ENCODE measurements at places on chromosomes 5 and 9. TPM values are rescaled to one million over a fixed set of nuclear protein-coding genes. Genes with fewer than 3 reads are reported as not detected.

GRCh38 chr9:8085986-8086385 is 286.4 kb upstream of the DMAC1 start:
- no peak for DNase-seq

DNA sequence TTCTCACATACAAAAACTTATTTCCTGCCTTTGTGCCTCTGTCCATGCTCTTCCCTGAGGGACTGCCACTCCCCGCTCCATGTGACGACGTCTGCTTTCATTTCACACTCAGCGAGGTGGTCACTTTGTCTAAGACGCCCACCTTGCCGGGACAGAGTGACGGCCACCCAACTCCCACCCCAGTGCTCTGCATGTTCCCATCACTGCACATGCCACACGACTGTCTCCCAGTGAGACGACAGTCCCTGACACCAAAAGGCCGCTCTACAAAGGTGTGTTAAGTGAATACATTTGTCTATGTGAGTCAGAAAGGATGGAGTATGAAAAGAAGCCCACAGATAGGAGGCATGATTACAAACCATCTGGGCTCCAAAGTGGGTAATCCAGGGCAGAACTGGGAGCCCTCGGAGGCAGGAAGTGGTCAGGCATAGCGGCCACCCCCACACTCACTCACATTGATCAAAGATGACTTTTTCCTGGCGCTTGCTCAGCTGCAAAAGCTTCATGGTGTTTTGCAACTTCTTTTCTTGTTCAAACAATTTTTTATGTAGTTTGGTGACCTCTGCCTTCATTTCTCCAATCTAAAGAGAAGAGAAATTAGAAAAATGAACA is 185.8 kb downstream of the CDK5RAP2 start:
- no peak for DNase-seq

DNA sequence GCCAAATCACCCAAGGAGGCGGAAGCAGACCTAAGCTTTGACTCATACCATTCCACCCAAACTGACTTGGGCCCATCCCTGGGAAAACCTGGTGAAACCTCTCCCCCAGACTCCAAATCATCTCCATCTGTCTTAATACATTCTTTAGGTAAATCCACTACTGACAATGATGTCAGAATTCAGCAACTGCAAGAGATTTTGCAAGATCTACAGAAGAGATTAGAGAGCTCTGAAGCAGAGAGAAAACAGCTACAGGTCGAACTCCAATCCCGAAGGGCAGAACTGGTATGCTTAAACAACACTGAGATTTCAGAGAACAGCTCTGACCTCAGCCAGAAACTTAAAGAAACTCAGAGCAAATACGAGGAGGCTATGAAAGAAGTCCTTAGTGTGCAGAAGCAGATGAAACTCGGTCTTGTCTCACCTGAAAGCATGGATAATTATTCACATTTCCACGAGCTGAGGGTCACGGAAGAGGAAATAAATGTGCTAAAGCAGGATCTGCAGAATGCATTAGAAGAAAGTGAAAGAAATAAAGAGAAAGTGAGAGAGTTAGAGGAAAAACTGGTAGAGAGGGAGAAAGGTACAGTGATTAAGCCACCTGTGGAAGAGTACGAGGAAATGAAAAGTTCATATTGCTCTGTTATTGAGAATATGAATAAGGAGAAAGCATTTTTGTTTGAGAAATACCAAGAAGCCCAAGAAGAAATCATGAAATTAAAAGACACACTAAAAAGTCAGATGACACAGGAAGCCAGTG is 15.8 kb upstream of the TTC23L start:
- no peak for DNase-seq

KLHL3 gene
- total RNA-seq = 11.7 TPM

PCDHB5 gene
- 37.7 TPM for total RNA-seq
